Stimulated activated CD4-positive, alpha-beta T cell treated with anti-CD3 and anti-CD28 coated beads, Interleukin-2, amount 100 ng/mL, for 4 hours (primary cell): ENCODE measurements at places on chromosomes 3 and 15.

DNA sequence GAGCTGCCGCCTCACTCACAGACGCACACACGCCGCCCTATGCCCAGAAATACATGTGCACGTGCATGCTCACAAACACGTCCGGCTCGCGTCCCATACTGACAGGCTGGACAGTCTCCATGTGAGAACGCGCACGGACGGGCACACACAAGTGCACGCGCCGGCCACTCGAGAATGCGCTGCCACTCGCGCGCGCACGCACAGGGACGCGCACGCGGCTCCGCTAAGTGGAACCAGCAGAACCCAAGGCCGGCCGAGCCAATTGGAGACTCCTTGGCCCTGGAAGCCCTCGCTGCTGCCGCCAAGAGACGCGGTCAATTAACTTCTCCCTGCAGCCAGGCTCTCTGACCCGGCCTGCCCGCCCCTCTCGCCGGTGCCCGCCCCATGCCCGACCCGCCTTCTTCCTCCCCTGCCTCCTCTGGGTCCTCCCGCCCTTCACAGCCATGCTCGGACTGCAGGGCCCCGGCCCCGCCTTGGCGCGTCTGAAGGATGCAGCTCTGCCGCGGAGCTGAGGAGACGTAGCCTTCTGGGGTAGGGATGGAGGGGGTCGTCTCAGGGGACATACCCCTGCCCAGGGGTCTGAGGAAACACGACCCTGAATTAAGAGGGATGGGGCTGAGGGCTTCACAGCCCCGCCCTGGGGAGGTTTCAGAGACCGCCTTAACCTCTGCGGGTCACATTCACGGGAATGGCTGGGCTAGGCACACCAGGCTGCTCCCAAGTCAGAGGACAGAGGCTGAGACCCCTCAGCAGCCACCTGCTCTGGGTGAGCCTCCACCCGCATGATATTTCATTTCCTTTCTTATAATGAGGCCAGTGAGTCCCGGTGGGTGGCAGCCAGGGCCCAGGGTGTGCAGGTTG is 15.0 kb downstream of the PTH1R start:
- DNase-seq, result no peak

DNA sequence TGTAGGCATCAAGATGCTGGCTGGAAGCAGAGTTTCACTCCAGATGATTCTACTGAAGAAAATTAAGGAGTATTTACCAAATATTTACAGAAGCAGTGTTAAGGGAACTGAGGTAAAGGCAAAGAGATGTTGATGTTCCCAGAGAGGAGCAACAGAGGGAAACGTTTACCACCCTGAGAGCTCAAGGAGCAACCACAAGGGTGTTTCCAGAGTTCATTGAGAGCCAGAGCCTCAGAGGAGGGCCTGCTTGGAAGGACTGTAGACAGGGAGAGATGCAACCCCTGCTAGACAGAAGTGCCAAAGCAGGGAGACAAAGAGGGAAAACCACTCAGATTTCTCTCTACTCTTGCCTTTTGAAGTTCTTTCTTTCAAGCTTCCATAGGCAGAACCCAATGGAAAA is 474.5 kb downstream of the RBMS3 start:
- no peak for DNase-seq

GRCh38 chr3:42473083-42473932 is 29.1 kb upstream of the VIPR1 start:
- DNase-seq, result no peak

- no peak for DNase-seq
Measured at GRCh38 chr3:195815169-195815771, 3.5 kb upstream of the MUC4 start.

- DNase-seq, result no peak
Measured at GRCh38 chr3:16460886-16461285, 52.6 kb downstream of the RFTN1 start.

DNA sequence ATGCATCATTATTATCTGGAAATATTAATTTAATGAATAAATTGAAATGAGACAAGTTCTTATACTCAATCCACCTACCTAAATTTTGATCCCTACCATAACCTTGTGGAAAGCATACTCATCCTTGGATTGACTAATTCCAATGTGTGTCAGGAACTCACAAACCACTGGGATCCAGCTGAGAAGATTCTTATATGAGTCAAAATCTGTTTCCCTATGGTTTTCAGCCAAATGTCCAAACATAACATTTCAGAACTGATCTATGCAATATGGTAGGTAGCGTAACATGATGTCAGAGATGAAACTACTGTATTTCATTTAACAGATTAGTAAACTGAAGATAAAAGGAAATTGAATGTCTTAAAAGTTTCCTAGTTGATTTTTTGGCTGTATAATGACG is 250.0 kb downstream of the PLOD2 start:
- DNase-seq, result no peak

- no peak for DNase-seq
Measured at GRCh38 chr3:131503320-131503635, 507 bp upstream of the MRPL3 start.

DNA sequence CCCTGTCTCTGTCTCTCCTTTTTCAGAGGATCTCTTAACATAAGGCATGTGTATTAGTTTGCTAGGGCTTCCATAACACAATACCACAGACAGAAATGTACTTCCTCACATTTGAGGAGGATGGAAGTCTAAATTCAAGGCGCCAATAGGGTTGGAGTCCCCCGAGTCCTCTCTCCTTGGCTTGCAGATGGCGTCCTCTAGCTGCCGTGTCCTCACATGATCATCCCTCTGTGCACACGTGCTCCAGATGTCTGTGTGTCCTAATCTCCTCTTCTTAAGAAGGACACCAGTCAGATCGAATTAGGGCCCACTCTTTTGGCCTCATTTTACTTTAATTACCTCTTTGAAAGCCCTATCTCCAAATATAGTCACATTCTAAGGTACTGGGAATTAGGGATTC is 23.0 kb upstream of the BFSP2 start:
- DNase-seq, result no peak

GRCh38 chr3:33438284-33438668 is 1.9 kb downstream of the UBP1 start:
- DNase-seq, result no peak

GRCh38 chr15:91593067-91593466 is 260.4 kb upstream of the SLCO3A1 start:
- no peak for DNase-seq

- DNase-seq, result no peak
Measured at GRCh38 chr3:4447295-4447999, 19.6 kb downstream of the SUMF1 start.

DNA sequence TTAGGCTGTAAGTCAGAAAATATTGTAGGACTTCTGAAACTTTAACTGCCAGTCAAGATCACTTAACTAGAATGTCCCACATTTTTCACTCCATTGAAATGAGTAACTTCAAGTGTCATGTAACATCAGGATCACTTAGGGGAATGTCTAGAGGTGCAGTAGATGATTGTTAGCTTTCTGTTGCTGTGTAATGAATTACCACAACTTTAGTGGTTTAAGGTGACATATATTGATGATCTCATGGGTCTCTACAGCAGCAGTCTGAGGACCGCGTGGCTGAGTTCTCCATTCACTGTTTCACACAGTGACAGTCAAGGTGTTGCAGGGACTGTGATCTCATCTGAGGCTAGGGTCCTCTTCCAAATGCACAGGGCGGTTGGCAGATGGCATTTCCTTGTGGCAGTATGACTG is 82.7 kb downstream of the SLC25A26 start:
- peak; percentile 12 for DNase-seq

DNA sequence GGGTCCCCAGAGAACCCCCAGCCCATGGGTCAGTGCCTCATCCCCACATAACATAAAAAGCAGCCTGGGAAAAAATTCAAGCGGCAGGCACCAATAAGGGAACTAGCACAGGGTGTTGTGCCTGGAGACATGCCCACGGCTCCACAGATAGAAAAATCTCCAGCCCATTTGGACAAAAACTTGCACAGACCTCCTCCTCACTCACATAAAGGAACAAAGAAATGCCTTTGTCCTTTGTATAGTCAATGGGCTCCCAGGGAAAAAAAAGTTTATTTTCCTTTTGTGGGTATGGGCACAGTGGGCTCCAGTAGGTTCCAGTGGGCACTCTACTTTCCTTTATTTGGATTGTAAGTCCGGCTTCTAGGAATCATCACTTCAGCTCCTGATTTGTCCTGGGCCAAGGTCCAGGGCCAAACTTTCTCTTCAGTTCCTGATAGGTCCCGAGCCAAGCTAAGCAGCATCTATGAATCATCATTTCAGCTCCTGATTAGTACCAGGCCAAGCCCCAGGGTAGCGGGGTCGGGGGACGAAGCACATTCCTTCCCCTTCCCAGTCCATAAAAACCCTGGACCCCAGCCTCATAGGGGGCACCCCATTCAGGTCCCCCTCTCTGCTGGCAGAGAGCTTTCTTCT is 1.6 kb upstream of the DNAH12 start:
- no peak for DNase-seq

DNA sequence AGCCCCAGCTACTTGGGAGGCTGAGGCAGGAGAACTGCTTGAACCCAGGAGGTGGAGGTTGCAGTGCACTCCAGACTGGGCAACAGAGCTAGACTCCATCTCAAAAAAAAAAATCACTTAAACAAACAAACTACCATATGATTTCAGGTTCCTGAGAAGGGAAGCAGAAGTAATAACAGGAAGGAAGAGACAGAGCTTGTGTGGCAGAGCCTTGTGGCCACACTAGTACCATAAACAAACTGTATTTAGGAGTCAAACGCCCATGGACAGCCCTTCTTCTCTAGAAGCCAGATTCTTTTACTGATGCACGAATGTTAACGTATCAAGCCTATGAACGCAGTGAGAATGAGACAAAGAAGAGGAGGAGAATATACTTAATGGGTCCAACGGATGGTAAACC is 12.0 kb downstream of the MTMR10 start:
- no peak for DNase-seq

DNA sequence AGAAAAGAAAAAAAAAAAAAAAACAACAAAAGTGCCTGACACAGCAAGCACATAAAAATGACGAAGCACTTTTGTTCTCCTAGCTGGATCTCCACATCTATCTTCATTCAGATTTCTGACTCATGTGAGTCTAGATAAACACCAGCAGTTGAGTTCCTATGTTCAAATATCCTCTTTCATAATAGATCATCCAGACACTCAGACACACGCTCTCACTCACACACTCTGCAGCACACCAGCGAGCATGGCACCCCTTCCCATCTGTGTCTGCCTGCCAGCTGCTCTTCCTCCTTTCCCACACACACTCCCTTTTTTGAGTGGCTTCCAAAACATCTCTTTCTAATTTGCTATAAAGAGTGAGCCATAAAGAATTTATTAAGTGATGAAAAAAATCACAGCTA is 19.8 kb upstream of the CELF6 start:
- no peak for DNase-seq

DNA sequence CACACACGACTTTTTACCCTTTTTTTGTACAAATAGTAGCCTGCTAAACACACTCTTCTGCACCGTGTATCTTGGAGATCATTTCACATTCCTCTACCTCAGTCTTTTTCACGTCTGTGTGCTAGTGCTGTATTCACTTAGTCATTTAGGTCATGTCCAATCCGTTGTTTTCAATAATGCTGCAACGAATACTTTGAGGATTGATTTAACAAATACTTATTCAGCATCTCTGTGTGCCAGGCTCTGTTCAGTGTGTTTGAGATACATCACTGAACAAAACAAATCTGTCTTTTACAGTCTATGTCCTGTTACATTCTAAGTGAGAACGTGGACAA is 882 bp downstream of the JMJD7 start:
- no peak for DNase-seq

DNA sequence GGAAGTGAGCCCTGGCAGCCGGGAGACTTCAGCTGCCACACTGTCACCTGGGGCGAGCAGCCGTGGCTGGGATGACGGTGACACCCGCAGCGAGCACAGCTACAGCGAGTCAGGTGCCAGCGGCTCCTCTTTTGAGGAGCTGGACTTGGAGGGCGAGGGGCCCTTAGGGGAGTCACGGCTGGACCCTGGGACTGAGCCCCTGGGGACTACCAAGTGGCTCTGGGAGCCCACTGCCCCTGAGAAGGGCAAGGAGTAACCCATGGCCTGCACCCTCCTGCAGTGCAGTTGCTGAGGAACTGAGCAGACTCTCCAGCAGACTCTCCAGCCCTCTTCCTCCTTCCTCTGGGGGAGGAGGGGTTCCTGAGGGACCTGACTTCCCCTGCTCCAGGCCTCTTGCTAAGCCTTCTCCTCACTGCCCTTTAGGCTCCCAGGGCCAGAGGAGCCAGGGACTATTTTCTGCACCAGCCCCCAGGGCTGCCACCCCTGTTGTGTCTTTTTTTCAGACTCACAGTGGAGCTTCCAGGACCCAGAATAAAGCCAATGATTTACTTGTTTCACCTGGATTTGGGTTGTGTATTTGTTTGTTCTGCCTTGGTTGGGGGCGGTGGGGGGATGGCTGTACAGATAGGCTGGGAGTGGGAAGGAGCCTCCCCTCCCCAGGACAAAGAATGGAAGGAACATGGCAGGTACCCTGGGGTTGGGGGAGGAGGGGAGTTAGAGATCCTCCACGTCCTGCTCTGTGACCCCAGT is 2.9 kb upstream of the GRM2 start:
- no peak for DNase-seq

- DNase-seq, result no peak
Measured at GRCh38 chr3:13792512-13793371, 87.1 kb downstream of the WNT7A start.

GRCh38 chr3:8607234-8608040 is 37.2 kb downstream of the SSUH2 start:
- no peak for DNase-seq

DNA sequence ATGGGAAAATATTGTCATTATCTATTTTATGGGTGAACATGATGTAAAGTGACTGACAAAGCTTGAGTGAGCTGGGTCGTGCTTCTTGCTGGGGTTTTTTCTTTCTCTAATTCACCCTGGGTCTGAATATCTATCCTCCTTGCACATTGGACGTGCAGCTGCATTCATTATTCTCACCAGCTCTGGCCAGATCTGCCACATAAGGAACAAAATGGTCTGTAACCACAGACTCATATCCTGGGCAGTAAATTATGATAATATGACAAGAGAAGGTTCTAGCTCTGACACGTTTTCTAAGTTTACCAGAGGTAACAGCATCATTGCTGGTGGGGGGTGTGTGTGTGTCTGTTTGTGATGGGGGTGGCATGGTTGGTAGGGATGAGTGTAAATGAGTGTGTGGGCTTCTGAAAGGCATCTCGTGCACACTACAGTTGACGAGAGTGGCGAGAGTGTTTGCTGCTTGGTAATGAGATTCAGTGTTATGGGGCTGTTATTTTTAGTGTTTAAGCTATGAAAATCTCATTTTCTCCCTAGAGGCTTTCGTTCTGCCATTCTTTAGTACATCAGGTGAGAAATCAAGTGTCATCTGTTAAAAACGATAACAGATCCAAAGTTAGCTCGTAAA is 418.4 kb downstream of the PDCD6IP start:
- DNase-seq, result no peak

GRCh38 chr3:46714728-46715506 is 2.8 kb downstream of the PRSS50 start:
- no peak for DNase-seq

- DNase-seq, result no peak
Measured at GRCh38 chr3:124964387-124964786, 29.8 kb upstream of the MUC13 start.

- DNase-seq, result no peak
Measured at GRCh38 chr3:60030982-60031381, 981.2 kb upstream of the CFAP20DC start.

- no peak for DNase-seq
Measured at GRCh38 chr15:60546744-60547143, 67.8 kb upstream of the ICE2 start.
